SK-N-SH (cell line): ENCODE measurements at places on chromosomes 5 and 9. TPM values are rescaled to one million over a fixed set of nuclear protein-coding genes. Genes with fewer than 3 reads are reported as not detected.

Gene MYMK
- not detected in 2 replicates for polyA plus RNA-seq

Gene MLANA
- polyA plus RNA-seq: not detected in 2 replicates

Gene ZDHHC11
- polyA plus RNA-seq: 0.65 and 0.76 TPM in 2 replicates

Gene CA9
- polyA plus RNA-seq: 0.99 and 1.4 TPM in 2 replicates

Gene IL4
- polyA plus RNA-seq: not detected in 2 replicates

Gene SH3GL2
- polyA plus RNA-seq: 0.03 and 0.05 TPM in 2 replicates

DNA sequence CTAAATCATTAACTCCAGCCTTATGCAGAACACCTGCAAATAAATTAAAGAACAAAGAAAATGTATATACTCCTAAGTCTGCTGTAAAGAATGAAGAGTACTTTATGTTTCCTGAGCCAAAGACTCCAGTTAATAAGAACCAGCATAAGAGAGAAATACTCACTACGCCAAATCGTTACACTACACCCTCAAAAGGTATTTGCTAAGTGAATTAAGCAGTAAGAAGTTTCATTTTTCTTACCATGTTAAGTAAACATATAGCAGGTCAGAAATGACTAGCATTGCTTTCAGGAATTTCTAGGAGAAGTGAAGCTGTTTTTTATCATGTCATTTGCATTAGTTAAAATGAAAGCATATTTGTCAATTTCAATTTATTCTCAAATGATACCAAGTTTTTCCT lies 92.7 kb downstream of the MELK start:
- no peak for DNase-seq
- peaks cover 30% of the 10 kb centered on the region for H3K36me3 ChIP-seq
- no peaks in the 10 kb centered on the region; the same call in 1 of the 2 replicates for H3K4me1 ChIP-seq
- H3K27me3 ChIP-seq: no peaks in the 10 kb centered on the region

GRCh38 chr9:78262655-78263054 lies 26.8 kb downstream of the CEP78 start:
- H3K36me3 ChIP-seq: peaks cover 36% of the 10 kb centered on the region
- H3K27ac ChIP-seq: no peak overlapping the region
- no peaks in the 10 kb centered on the region for H3K4me1 ChIP-seq
- DNase-seq: no peak

GRCh38 chr5:136143763-136144162 lies 11.1 kb downstream of the SMAD5 start:
- H3K36me3 ChIP-seq: peaks cover 16% of the 10 kb centered on the region
- no peak overlapping the region for H3K4me3 ChIP-seq
- H3K27me3 ChIP-seq: no peaks in the 10 kb centered on the region
- no peak overlapping the region for H3K27ac ChIP-seq
- no peak for DNase-seq

- H3K27me3 ChIP-seq: no peaks in the 10 kb centered on the region
- H3K4me1 ChIP-seq: no peaks in the 10 kb centered on the region
- H3K4me3 ChIP-seq: no peak overlapping the region
- no peak overlapping the region for H3K27ac ChIP-seq
- peaks cover 38% of the 10 kb centered on the region; the same call in 1 of the 2 replicates for H3K36me3 ChIP-seq
Observed at GRCh38 chr9:69249337-69249736, 75.3 kb downstream of the TJP2 start.

- H3K27ac ChIP-seq: no peak overlapping the region
- no peaks in the 10 kb centered on the region for H3K27me3 ChIP-seq
- no peaks in the 10 kb centered on the region for H3K36me3 ChIP-seq
- no peak overlapping the region for H3K4me3 ChIP-seq
- peaks cover 26% of the 10 kb centered on the region; the same call in 1 of the 2 replicates for H3K4me1 ChIP-seq
Observed at GRCh38 chr9:89466451-89467277, 31.2 kb downstream of the SEMA4D start.

DNA sequence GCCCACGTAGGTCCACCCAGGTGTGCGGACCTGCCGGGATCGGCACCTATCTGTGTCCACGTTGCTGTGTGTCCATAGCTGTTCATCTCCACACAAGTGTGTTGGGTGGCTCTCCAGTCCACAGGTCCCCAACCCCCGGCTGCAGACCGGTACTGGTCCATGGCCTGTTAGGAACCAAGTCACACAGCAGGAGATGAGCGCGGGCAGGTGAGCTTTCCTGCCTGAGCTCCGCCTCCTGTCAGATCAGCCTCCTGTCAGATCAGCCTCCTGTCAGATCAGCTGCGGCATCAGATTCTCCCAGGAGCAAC lies 18.9 kb downstream of the LAMC3 start:
- H3K36me3 ChIP-seq: no peaks in the 10 kb centered on the region
- no peak overlapping the region for H3K4me3 ChIP-seq
- DNase-seq: no peak
- H3K27me3 ChIP-seq: peaks cover 24% of the 10 kb centered on the region; the same call in 1 of the 2 replicates

- no peak overlapping the region for H3K27ac ChIP-seq
- H3K4me3 ChIP-seq: no peak overlapping the region
- H3K27me3 ChIP-seq: no peaks in the 10 kb centered on the region; the same call in 1 of the 2 replicates
- H3K36me3 ChIP-seq: no peaks in the 10 kb centered on the region
- DNase-seq: no peak
Observed at GRCh38 chr5:159422361-159422760, 92.1 kb upstream of the IL12B start.

DNA sequence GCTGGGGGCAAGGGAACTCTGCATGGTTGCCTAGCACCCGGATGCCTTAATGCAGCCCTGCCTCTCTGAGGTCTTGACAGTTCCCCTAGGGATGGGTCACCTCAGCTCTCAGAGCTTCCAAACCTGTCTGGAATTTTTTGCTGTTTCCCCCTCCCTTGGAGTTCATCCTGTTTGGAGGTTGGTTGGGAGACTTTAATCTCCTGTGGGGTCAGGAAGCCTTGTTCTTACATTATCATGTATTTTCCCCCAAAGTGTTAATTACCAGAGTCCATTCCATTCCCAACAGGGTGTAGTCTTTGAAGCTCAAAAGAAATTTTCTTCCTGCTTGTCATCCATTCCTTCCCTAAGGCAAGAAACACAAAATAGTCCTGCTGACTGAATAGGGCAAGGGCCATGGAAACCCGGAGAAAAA lies 150.3 kb upstream of the SPRY4 start:
- H3K27me3 ChIP-seq: no peaks in the 10 kb centered on the region
- peaks cover 5% of the 10 kb centered on the region for H3K36me3 ChIP-seq
- no peak overlapping the region for H3K4me3 ChIP-seq
- H3K27ac ChIP-seq: no peak overlapping the region
- H3K4me1 ChIP-seq: peaks cover 6% of the 10 kb centered on the region; the same call in 1 of the 2 replicates
- no peak for DNase-seq

DNA sequence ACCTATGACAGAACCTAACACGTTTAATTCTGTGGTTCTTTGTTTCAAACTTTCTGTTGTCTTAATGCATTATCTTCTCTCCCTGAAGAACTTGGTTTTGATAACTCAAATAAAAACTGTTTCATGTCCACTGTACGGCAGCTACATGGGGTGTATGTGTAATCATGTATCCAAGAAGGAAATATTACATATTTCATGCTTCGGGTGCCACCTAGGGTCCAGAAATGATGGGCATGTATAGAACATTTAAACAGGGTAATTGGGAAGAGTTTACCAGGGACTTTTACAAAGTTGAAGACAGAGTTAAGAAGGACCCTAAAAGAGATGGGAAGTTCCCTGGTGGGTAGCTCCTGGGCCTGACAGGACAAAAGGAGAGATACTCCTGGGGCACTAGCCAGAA lies 291.3 kb downstream of the FBXL7 start:
- H3K4me3 ChIP-seq: no peak overlapping the region
- peak; percentile 45 for DNase-seq
- peaks cover 12% of the 10 kb centered on the region for H3K4me1 ChIP-seq
- H3K27me3 ChIP-seq: no peaks in the 10 kb centered on the region
- H3K27ac ChIP-seq: no peak overlapping the region; the same call in 1 of the 2 replicates

- H3K27ac ChIP-seq: peak overlapping the region; percentile 93
- H3K27me3 ChIP-seq: no peaks in the 10 kb centered on the region
- H3K4me1 ChIP-seq: peaks cover 9% of the 10 kb centered on the region
- H3K4me3 ChIP-seq: peak overlapping the region; percentile 99
Observed at GRCh38 chr5:157574456-157575380, 857 bp downstream of the ADAM19 start.
